ENCODE measurements at places on chromosomes 4 and X.

DNA sequence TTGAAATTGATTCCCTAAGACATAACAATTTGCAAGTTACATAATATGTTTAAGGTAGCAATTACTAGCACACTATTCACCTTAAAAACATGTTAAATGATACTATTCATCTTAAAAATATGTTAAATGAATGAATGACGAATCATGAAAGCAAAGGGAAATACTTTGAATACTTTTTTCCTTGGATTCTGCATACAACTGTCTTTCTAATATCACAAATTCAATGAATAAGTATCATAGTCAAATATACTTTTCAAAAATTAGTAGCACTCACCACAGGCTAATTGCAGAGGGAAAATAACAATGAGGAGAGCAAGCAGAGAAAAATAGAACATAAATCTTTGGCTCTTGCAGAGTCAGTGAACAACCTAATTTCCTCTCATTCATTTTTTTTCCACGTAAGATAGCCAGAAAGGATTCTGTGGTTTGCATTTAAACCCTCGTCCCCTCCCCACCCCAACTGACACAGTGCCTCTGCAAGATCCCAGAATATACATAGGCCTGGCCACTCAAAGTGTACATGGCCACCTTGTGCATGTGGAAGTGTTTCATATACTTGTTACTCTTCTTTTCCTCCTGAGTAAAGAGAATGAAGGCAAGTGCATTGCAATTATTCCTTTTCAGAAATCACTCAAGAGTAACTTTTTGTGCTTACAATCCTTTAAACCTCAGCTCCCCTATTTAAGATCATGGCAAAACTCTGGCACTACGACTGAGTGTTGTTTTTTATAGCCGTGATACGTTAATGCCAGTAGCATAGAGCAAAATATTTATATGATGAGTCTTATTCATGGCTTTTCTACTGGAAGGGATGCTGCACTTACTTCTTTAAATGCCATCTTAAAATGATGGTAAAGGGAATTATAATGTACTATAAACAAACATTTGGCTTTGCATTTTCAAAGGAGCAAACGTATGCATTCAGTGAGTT is 236.4 kb downstream of the PDGFC start:
- DNase-seq, result no peak

DNA sequence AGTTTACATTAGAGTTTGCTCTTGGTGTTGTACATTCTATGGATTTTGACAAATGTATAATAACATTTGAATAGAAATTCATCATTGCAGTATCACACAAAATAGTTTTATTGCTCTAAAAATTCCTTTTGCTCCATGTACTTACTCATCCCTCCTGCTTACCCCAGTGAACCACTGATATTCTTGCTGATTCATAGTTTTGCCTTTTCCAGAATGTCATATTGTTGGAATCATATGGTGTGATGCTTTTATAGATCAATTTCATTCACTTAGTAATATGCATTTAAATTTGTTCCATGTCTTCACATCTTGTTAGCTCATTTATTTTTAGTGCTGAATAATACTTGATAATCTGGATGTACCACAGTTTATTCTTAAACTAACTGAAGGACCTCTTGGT is 1593.2 kb downstream of the C4orf33 start:
- DNase-seq, result no peak

GRCh38 chrX:39764441-39764914 is 333.3 kb downstream of the BCOR start:
- DNase-seq, result no peak

DNA sequence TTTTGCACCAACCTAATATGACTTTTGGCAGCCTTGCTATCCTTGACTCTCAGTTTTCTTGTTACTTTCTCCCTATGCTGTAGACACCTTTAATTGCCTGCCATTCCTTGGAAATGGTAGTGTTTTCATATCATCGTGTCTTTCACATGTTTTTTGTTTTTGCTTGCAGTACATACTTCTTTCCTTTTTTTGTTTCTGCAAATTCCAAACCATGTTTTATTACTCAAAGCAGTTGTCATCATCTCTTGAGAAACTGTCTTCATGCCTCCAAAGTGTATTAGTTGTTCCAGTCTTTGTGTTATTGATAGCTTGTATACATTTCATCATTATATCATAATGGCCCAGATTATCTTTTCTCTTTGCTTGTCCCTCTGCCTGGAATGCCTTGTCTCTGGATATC is 57.1 kb downstream of the PDLIM5 start:
- DNase-seq, result no peak

DNA sequence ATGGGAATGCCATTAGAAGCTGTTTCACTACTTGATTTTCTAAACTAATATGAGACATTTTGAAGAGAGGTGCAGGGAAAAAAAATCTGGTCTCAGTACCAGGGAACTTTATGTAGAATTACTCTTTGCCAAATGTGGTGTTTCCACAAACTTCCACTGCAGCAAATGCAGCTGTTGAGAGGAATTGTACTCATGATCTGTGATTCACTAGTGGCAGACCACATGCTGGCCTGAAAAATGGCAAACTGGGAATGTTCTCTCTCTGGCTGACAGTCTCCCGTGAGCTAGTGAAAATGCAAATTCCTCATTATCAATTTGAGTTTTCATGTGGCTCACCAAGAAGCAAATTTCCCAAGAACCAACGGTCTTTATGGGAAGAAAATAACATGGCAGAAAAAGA is 37.8 kb upstream of the GPR101 start:
- DNase-seq, result no peak

GRCh38 chr4:74891037-74891436 is 41.9 kb upstream of the PARM1 start:
- no peak for DNase-seq

GRCh38 chr4:65798498-65799127 is 128.3 kb upstream of the EPHA5 start:
- no peak for DNase-seq

GRCh38 chr4:7793186-7793585 is 146.5 kb downstream of the AFAP1 start:
- no peak for DNase-seq

GRCh38 chr4:48739560-48740019 is 40.5 kb downstream of the FRYL start:
- no peak for DNase-seq

DNA sequence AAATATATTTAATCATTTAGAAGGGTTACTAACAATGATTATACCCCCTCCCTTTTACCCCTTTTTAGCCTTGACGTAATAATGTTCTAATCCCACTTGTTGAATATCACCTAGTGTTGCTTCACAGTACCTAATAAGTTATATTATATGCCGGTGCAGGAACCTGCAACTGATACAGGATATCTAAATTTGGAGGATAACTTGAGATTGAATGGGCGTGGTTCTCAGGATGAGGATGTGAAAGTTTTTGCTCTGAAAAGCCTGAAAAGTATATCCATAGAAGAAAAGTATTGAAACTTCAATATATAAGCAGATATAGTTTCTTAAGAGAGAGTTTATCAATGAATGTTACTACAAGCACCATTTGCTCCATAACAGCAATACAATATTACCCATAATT is 59.8 kb downstream of the ZNF711 start:
- DNase-seq, result no peak

- DNase-seq, result no peak
Measured at GRCh38 chr4:115453416-115453815, 340.0 kb upstream of the NDST4 start.

DNA sequence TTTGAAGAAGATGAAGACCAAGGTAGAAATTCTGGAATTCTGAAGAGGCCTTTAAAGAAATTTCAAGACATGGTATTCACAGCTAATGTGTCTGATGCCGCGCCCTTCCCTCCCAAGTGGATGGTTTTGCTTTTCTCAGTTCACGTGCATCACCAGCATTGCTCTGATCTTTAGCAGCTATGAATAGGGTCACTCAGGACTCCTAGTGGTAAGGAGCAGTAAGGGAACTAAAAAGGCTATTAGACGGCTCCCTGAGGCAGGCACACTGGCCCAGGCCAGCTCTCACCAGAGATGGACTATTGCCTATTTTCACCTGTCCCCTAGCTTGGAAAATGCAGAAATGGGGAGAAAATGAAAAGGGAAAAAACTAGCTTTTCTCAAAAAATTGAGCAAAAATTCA is 447.5 kb upstream of the RASGEF1B start:
- no peak for DNase-seq

DNA sequence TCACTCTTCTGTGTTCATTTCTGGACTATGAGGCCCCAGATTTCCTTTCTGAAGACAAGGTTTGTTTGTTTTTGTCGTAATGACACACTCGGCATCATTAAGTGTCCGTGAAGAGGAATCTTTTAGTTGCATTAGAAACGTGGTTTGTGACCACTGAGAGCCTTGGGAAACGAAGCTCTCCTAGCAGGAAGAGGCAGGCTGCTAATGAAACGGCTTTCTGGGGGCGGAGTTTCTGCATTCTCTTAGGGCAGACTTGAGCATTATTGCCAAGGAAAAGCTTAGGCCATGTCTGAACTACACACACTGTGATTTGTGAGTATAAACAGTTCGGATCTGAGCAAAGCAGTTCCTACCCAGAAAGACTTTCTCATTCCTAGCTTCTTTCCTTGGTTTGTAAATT is 64.0 kb downstream of the SOX3 start:
- no peak for DNase-seq

- DNase-seq, result no peak
Measured at GRCh38 chrX:132367984-132368383, 120.9 kb downstream of the MBNL3 start.

DNA sequence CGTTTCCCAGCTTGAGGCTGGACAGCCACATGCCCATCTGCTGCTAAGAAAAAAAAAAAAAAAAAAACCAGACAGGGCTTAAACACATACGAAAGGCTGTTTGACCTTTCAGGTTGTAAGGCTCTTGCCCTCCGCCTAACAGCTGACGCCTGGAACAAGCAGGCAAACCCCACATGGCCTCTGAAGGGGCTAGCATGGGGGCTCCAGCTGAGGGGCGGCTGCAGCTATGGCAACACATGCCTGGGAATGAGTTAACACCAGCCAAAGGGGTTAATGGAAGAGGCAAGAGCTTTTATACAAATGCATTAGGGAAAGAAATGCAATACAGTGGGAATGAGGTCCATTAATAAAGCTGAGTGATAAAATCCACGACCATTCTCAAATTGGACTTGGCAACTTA is 183.6 kb downstream of the ENOX2 start:
- DNase-seq, result no peak

GRCh38 chr4:139743027-139743426 is 77.4 kb downstream of the MGST2 start:
- DNase-seq, result no peak

DNA sequence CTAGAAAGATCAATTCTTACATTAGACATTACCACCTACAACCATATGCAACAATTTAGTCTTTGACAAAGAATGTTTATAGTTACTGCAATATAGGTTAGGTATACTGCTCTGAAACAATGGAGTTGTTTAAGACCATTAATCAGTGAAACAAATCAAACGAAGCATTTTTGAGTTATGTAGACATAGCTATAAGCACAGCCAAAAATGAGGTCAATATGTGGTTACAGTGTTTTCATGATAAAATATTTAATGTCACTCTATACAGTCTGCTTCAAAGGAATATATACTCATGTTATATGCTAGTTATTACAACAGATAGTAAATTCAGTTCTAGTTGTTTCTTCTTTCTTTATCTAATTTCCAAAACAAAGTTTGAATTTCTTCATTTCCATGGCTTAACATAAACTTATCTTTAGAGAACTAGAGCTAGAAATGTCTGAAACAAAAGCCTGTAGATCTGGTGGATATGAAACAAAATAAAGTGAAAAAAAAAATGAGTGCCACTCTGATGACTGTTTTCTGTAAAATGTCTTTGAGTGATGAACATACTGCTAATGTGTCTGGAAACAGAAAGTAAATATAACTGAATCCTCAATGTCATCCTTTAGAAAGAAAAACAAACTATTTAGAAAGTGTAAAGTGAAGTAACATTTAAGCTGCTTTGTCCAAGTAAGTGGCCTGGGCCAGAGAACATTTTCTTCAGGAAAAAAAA is 809.0 kb downstream of the FAT4 start:
- no peak for DNase-seq

- no peak for DNase-seq
Measured at GRCh38 chr4:38695809-38696208, 31.8 kb downstream of the KLF3 start.

- no peak for DNase-seq
Measured at GRCh38 chr4:73259571-73260090, 1.0 kb upstream of the ANKRD17 start.

DNA sequence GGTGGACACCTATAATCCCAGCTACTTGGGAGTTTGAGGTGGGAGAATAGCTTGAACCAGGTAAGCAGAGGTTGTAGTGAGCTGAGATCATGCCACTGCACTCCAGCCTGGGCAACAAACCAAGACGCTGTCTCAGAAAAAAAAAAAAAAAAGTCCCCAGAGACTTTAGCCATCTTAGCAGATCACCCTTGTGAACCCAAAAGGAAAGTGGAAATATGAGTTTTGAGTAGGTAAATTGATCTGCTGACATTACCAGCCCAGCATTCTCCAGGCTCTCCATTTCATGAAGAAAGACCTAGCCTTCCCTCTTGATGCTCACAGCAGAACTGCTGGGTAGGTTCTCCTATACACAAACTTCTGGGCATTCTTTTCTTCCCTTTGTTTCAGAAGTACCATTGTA is 24.5 kb upstream of the HNRNPD start:
- DNase-seq, result no peak

DNA sequence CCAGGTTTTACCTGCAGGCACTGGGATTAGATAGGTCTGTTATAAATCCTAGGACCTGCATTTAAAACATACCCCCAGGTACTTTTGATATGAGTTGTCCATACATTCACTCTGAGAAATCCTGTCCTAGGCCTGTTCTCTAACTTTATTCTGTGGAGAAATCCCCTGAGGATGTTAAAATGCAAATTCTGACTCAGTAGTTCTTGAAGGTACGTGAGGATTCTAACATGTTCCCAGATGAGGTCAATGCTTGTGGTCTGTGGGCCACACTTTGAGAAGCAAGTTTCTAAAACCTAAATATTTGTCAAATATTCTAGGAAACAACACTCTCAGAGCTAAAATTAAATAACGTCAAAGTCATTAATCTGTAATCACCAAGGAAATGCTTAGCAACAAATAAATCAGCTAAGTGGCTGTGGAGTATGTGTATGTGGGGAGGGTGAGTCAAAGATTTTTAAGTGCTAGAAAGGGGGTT is 101.3 kb upstream of the MAGEB16 start:
- no peak for DNase-seq

GRCh38 chr4:179624768-179625181 is 2182.5 kb upstream of the AGA start:
- DNase-seq, result no peak

GRCh38 chrX:19549838-19550237 is 34.5 kb upstream of the MAP3K15 start:
- DNase-seq, result no peak
